Stimulated activated naive CD8-positive, alpha-beta T cell treated with anti-CD3 and anti-CD28 coated beads, Interleukin-15, Interleukin-2, amounts not matched to agents 100 U/mL and 50 U/mL, for 24 hours (primary cell): ENCODE measurements at places on chromosomes 5 and 9.
A peak's percentile ranks its signal among the peaks of the same experiment; 100 is the strongest.

DNA sequence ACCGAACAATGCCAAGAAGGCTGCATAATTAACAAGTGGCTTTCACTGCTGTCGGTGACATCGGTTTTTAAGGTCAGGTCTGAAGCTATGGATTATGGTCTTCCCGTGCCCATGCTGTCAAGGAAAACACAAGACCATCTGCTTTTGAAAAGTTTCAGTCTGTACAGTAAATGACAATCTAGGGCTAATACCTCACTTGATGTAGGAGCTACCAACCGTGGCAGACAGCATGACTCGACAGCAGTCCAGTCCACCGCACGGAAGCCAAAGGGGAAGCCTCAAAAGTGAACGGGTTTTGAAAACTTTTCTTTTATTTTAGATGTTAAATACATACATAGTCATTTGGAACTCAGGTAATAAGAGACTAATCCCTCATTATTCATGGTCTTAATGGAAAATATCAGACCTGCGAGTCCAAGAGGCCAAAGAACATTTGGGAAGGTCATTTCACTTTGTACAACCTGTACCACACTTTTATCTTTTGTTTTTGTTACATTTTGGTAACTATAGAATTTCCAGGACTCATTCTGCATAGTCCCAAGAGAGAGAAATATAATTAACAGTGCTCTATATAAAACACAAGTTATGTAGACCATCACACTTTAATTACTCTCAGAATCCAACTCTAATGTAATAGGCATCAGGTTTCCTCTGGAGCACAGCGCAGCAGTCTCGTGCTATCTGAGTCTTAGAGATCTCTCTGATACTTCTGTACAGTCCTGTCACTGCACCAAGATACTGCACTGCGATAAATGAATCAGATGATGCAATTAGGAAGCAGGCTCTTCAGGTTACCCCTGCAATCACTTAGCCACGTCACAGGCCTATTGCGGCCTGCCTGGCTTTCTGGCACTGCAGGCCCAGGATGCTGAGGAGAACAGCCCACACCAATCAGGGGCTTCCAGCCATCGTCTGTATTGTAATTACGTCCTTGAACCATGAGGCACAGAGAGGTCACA lies 184.9 kb downstream of the FANCC start:
- no peak for DNase-seq

GRCh38 chr5:33769196-33769595 lies 122.6 kb downstream of the ADAMTS12 start:
- DNase-seq, result no peak

DNA sequence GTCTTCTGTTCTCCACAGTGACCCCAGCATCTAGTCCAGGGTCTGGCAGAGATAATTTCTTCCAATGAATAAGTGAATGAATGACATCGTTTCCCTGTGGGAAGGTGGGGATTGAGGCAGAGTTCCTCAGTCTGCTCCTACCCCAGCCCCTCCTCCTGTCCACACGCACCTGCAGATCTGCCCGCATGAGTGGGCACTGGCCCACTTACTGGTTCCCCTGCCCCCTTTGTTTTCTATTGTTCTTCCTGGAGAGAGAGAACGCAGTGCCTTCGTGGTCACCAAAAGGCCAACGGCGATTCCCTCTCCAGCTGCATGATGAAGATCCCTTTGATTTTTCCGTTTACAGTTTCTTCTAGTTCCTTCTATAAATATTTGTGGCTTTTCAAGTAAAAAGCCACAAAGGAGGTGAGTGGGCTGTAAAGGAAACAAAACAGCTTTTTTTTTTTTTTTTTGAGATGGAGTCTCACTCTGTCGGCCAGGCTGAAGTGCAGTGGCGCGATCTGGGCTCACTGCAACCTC lies 5.8 kb upstream of the FPGS start:
- no peak for DNase-seq

DNA sequence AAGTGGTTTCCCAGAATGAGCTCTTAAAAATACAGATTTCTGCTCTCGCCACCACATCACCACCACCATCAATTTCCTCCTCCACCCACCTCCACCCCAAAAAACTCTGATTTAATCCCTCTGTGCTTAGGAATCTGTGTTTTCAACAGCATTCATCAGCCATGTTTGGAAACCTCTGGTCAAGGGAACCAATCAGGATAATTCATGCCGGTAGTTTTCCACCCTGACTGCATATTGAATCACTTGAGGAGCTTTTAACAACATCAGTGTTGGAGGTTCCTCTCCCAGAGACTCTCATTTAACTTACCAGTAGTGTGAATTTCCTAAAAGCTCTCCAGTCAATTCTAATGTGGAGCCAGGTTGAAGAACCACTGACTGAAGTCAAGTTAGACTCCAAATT lies 46.0 kb upstream of the DAB2 start:
- DNase-seq, result no peak

DNA sequence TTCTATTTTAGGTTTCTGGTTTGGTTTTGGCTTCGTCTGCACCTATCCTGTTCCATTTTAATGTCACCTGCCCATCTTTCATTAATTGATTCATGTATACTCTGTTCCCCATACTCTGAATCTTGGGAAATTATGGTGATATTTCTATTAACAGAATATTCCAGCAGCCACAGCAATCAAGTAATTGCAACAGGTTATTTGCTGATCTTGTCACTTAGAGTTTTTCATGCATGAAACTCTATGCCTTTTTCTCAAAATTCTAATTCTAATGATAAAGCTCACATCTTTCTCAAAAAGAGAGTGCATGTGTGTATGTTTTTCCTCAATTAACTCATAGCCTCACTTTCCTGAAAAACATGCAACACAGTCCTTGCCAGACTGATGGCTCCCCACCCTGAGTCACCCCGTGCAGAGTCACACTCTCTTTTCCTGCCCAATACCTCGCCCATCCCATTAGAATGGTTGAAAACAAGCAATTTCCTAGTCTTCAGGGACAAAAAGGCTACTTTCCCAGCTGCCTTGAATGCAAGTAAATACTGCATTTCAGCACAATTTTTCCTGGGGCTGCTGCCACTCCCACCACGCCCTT lies 15.6 kb downstream of the GFRA3 start:
- no peak for DNase-seq

- DNase-seq, result peak; percentile 9
Measured at GRCh38 chr5:120655828-120656435, 191.8 kb downstream of the PRR16 start.

GRCh38 chr9:19201899-19202891 lies 28.3 kb upstream of the DENND4C start:
- no peak for DNase-seq

GRCh38 chr5:116532762-116533525 lies 41.7 kb downstream of the SEMA6A start:
- DNase-seq, result no peak

- no peak for DNase-seq
Measured at GRCh38 chr5:160092514-160092913, 26.7 kb downstream of the PWWP2A start.

- DNase-seq, result no peak
Measured at GRCh38 chr9:119166096-119166495, 203.1 kb downstream of the BRINP1 start.

- no peak for DNase-seq
Measured at GRCh38 chr9:19940811-19941535, 152.1 kb upstream of the SLC24A2 start.

- no peak for DNase-seq
Measured at GRCh38 chr9:105908069-105908468, 213.7 kb downstream of the TMEM38B start.

DNA sequence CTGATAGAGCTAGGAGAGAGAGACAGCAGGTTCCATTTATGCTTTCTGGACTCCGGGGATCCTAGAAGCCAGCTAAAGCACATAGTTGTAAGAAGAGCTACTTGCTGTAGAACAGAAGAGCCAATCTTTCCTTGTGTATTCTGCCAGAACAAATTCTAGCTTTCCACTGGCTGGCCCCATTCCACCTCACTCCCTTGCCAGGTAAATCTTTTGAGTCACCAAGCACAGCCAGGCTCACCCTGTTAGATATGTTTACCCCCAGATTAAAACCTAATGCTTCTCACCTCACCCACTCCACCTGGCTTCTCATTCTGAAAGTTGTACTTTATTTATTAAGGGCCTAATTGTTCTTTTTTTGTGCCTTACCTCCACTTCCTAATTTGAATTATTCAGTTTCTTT lies 48.9 kb upstream of the CHD1 start:
- no peak for DNase-seq

DNA sequence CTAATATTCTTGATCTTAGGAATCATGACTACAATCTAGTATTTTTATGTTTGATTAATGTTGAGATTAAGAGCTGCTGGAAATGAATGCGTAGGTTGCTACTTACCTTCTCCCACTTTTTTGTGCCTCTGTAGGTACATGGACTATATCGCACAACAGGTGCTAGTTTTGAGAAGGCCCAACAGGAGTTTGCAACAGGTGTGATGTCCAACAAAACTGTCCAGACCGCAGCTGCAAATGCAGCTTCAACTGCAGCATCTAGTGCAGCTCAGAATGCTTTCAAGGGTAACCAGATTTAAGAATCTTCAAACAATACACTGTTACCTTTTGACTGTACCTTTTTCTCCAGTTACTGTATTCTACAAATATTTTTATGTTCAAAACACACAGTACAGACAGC lies 115.0 kb downstream of the SCAMP1 start:
- no peak for DNase-seq

GRCh38 chr5:159478950-159479349 lies 148.7 kb upstream of the IL12B start:
- DNase-seq, result no peak

DNA sequence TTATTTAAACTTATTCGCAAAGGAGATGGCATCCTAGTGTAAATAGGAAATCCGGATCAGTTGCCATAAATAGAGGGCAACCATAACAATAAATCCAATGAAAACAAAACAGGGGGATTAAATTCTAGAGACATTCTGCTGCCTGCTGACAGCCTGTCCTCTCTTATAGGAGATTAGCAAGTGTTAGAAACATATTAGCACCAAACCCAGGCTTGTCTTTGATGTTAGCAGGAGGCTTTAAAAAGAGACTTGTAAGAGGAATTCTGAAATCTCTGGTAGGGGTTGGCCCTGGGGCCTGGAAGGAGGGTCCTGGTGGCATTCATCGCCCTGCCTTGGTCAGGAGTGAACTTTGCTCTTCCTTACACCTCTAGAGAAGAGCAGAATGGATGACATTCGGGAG lies 21.6 kb downstream of the NDST1 start:
- DNase-seq, result no peak

DNA sequence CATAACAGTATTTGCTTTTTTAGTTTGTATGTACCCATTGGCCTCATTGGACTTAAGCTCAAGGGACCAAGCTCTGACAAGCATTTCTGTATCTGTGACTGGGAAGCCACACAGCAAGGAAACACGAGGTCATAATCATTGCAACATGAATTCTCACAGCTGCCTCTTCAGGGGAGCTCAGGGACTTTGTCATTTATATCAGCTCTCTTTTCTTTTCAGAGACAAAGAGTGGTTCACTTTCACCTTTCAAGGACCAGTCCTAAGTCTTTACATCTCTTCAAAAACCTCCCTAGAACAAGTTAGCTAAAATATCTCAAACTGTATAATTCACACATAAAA lies 58.6 kb downstream of the ADAMTS12 start:
- DNase-seq, result no peak

DNA sequence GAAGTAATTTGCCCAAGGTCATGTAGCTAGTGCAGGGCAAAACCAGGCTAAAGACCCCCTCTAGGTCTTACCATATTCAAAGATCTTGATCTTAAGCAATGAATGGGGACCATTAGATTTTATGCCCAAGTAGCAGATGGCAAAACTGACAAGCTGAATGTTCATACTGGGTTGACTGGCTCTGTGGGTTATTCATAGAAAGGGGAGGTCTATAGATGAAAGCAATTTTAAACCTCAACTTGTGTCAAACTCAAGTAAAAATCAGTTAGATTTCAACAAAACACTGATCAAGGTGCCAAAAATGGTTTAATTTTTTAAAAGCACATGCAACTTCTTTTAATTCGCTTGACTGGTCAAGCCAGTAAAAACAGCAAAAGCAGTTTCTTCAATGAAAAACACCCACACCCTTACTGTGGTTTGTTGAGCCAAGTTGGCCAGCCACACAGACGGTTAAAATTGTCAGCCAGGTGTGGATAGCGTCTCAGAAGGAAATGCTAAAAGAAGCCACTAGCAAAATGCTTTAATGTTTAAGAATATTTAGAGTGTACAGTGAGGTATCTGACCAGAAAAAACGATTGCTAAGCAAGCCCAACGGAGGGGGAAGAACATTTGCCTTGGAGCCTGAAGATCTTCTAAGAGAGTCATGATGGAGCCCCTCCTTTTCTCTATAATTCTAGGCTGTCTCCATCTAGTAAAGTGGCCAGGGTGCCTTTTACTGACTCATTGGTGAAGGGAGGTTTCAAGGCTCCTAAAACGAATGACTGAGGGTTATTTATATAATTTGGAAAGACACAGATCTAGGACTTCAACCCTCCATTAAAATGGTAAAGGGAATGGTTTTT lies 539.6 kb upstream of the CLINT1 start:
- DNase-seq, result no peak

- no peak for DNase-seq
Measured at GRCh38 chr9:100819980-100820379, 208.5 kb upstream of the PLPPR1 start.

DNA sequence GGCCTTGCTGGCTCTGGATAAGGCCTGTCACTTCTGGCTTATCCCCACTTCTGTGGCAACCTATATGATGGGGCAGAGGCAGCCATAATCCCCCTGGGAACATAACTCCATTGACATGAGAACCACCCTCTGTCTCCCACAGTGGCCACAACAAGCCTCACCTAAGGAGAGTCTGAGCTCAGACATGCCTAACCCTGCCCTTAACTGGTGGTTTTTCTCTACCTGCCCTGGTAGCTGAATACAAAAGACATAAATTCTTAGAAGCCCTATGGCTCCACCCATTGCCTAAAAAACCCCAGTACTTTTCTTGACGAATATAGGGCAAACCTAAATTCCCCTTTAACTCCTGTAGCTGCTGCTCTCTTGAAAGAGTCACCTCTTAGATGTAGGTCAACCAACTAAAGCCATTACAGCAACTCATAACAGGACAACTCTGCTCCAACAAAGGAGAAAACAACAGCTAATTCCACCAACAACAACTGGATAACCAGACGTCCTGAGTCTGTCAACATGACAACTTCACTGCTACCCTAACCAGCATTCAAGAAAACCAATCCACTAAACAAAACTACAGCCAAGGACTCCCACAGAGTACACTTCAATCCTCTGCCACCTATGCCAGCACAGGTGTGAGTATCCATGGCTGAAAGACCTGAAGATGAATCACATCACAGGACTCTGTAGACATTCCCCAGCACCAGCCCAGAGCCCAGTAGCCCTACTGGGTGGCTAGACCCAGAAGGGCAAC lies 427.7 kb downstream of the PRELID2 start:
- no peak for DNase-seq
